PC-3 (cell line): ENCODE measurements at places on chromosomes 16 and 17. TPM values are rescaled to one million over a fixed set of nuclear protein-coding genes. Genes with fewer than 3 reads are reported as not detected.

The KPNA2 gene
- total RNA-seq, result 223 and 288 TPM in 2 replicates

DNA sequence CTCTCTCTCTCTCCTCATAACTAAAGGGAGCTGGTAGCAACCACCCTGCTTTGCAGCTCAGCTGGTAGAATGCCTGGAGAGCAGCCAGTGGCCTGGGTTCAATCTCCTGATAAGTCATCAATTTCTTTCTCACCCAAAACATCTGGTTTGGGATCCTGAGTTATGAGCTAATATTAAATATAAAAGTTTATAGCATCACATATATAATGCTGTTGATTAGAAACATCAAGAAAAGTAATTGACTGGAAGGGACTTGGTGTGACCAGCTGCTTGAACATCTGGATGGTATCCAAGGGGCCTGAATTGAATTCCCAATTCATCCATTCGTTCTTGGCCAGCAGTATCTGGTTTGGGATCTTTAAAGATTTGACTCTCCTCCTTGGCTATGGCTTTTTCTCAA lies 12.2 kb upstream of the ELAC2 start:
- no peak overlapping the region for H3K4me3 ChIP-seq
- H3K27me3 ChIP-seq, result peaks cover 8% of the 10 kb centered on the region; the same call in 1 of the 2 replicates
- DNase-seq, result no peak
- H3K36me3 ChIP-seq, result no peaks in the 10 kb centered on the region

- no peak overlapping the region for H3K4me3 ChIP-seq
- peaks cover 22% of the 10 kb centered on the region for H3K27me3 ChIP-seq
- no peak for DNase-seq
Observed at GRCh38 chr17:74332763-74333283, 6.8 kb downstream of the KIF19 start.

DNA sequence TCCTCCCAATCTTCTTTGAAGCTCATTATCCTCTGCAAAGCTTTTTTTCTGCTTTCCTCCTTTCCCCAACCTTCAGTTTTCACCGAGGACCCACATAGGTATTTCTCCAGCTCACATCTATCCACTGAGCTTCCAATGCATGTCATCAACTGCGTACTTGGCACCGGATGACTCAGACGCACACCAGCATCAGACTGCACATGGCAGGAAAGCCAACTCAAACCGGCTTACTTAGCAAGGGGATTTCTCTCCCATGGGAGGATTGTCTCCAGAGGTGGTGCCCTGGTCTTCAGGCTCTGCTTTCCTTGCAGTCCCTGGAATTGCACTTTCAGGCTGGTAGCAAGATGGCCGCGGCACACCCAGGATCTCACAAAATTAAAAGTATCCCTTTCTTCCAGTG lies 1.7 kb upstream of the AKTIP start:
- peaks cover 22% of the 10 kb centered on the region for H3K4me1 ChIP-seq
- no peak overlapping the region for H3K27ac ChIP-seq
- DNase-seq, result no peak
- H3K4me3 ChIP-seq, result no peak overlapping the region
- H3K27me3 ChIP-seq, result no peaks in the 10 kb centered on the region

GRCh38 chr16:85195900-85196772 lies 83.9 kb upstream of the CIBAR2 start:
- H3K36me3 ChIP-seq, result no peaks in the 10 kb centered on the region
- DNase-seq, result no peak
- H3K27ac ChIP-seq, result no peak overlapping the region
- no peak overlapping the region for H3K4me3 ChIP-seq

The MYO1C gene
- total RNA-seq, result 76.4 and 90.7 TPM in 2 replicates

DNA sequence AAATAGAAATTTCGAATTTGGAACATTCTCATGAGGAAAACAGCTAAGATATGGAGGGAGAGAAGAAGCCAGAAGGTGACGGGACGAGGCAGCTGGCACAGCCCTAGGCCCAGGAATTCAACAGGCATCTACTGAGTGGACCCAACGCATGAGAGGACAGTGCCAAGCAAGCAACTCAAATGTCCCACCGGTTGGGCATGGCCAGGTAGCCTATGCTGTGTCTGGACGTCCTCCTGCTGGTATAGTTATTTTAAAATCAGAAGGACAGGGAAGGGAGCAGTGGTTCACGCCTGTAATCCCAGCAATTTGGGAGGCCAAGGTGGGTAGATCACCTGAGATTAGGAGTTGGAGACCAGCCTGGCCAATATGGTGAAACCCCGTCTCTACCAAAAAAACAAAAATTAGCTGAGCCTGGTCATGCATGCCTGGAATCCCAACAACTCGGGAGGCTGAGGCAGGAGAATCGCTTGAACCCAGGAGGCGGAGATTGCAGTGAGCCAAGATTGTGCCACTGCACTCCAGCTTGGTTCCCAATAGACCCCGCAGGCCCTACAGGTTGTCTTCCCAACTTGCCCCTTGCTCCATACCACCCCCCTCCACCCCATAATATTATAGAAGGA lies 2.0 kb downstream of the GH1 start:
- peaks cover 14% of the 10 kb centered on the region; the same call in 1 of the 2 replicates for H3K27me3 ChIP-seq
- H3K4me1 ChIP-seq, result no peaks in the 10 kb centered on the region
- DNase-seq, result no peak
- H3K4me3 ChIP-seq, result no peak overlapping the region

DNA sequence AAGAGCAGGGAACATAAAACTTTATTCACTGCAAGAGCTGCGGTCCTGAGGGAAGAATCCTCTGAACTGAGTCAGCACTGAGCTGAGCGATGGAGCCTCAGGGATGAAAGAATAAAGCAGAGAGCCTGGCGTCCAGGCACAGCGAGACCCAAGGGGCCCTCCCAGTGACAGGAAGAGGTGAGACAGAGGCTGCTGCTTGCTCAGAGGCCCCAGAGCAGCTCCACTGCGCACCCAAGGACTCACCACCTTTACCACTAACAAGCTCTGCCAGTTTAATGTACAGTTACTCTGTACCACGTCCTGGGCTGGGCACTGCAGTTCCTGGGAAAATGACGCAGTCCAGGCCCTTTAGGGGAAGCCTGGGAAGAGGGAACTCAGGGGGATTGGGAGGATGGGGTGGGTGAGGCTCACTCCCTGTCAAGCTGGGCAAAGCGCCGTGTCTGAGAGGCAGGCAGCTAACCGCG lies 5.6 kb downstream of the GFAP start:
- H3K27ac ChIP-seq, result peak overlapping the region; percentile 71
- H3K4me1 ChIP-seq, result peaks cover 38% of the 10 kb centered on the region
- no peak overlapping the region; the same call in 1 of the 2 replicates for H3K4me3 ChIP-seq
- DNase-seq, result peak; percentile 88
- no peaks in the 10 kb centered on the region for H3K27me3 ChIP-seq

DNA sequence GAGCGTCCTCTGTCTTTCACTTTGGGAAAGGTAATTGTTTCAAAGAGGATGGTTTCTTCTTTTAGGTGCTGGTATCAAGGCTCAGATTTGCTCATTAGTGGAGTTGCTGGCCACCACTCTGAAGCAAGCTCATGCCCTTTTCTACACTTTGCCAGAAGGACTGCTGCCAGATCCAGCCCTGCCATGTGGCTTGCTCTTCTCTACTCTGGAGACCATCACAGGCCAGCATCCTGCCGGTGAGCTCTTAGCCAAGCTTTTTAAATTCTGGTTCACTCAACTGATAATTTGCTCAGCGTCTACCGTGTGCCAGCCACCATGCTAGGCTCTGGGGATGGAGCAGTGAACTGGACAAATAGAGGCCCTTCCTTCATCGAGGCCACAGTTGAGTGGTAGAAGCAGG lies 4.3 kb downstream of the COG1 start:
- no peak overlapping the region for H3K4me3 ChIP-seq
- H3K36me3 ChIP-seq, result peaks cover 50% of the 10 kb centered on the region
- H3K4me1 ChIP-seq, result peaks cover 9% of the 10 kb centered on the region
- no peaks in the 10 kb centered on the region for H3K27me3 ChIP-seq
- H3K27ac ChIP-seq, result no peak overlapping the region

The KCNG4 gene
- total RNA-seq, result 0.04 TPM in 1 of 2 replicates, not detected in the other

The AURKB gene
- total RNA-seq, result 72.3 and 82.9 TPM in 2 replicates

GRCh38 chr17:32805029-32805976 lies 71.6 kb downstream of the MYO1D start:
- no peaks in the 10 kb centered on the region for H3K36me3 ChIP-seq
- H3K27me3 ChIP-seq, result no peaks in the 10 kb centered on the region
- no peak overlapping the region for H3K4me3 ChIP-seq
- H3K27ac ChIP-seq, result peak overlapping the region; percentile 73

GRCh38 chr17:16935241-16935663 lies 36.7 kb downstream of the TNFRSF13B start:
- H3K27me3 ChIP-seq, result no peaks in the 10 kb centered on the region
- no peaks in the 10 kb centered on the region for H3K36me3 ChIP-seq
- H3K27ac ChIP-seq, result no peak overlapping the region
- no peak for DNase-seq

GRCh38 chr17:65529040-65529633 lies 32.3 kb downstream of the AXIN2 start:
- H3K27me3 ChIP-seq, result no peaks in the 10 kb centered on the region
- no peak for DNase-seq
- H3K4me3 ChIP-seq, result no peak overlapping the region
- H3K4me1 ChIP-seq, result 0 out of 2 replicates have a peak, but pooled peaks cover 4% of the 10 kb centered on the region
- H3K27ac ChIP-seq, result no peak overlapping the region
- H3K36me3 ChIP-seq, result no peaks in the 10 kb centered on the region

GRCh38 chr17:8016632-8017424 lies 14.4 kb downstream of the GUCY2D start:
- H3K27me3 ChIP-seq, result no peaks in the 10 kb centered on the region
- peak overlapping the region; percentile 63 for H3K4me3 ChIP-seq
- no peaks in the 10 kb centered on the region for H3K36me3 ChIP-seq

GRCh38 chr16:14198572-14198971 lies 127.5 kb downstream of the MRTFB start:
- H3K4me1 ChIP-seq, result peaks cover 11% of the 10 kb centered on the region
- no peaks in the 10 kb centered on the region for H3K27me3 ChIP-seq
- H3K36me3 ChIP-seq, result no peaks in the 10 kb centered on the region
- no peak overlapping the region for H3K4me3 ChIP-seq
- DNase-seq, result no peak
- no peak overlapping the region for H3K27ac ChIP-seq

DNA sequence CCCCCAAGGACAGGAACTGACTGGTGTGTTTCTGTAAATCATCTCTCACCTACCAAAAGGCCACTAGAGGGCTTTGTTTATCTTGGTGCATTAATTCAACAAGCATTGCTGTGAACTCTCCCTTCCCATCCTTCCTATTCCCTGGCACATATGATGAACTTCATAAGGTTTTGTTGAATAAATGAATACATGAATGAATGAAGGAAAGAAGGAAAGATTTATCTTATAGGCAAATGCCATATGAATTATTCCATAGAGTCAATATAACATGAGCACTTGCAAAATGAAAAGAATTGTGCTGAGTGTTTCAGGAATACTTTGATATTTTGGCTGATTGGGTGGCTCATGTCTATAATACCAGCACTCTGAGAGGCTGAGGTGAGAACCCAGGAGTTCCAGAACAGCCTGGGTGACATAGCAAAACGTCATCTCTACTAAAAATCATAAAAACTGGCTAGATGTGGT lies 4.3 kb downstream of the SPDYE4 start:
- H3K36me3 ChIP-seq, result no peaks in the 10 kb centered on the region
- no peaks in the 10 kb centered on the region for H3K4me1 ChIP-seq
- peaks cover 25% of the 10 kb centered on the region for H3K27me3 ChIP-seq
- no peak overlapping the region for H3K27ac ChIP-seq

DNA sequence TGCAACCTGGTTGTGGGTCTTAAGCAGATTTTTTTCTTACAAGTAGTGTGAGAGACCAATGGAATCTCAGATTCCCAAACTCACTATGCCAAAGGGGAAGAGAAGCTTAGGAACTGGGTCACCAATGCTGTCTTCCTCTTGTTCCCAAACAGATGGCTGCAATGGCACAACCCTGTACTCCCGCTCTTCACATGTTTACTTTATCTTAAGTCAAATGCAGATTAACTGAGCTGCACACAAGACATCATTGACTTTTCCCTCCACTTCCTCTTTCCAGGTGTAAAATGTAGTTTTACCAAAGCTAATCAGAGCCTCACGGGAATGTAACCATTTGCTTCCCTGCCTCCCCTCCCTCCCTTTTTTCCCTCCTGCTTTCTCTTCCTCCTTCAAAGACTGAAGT lies 14.4 kb upstream of the CD300E start:
- DNase-seq, result no peak
- no peaks in the 10 kb centered on the region for H3K4me1 ChIP-seq
- peaks cover 92% of the 10 kb centered on the region for H3K27me3 ChIP-seq
- H3K36me3 ChIP-seq, result no peaks in the 10 kb centered on the region

The TAF15 gene
- total RNA-seq, result 32.4 and 48.1 TPM in 2 replicates

GRCh38 chr17:78990349-78991016 lies 10.8 kb upstream of the LGALS3BP start:
- no peak overlapping the region for H3K27ac ChIP-seq
- DNase-seq, result no peak
- peaks cover 33% of the 10 kb centered on the region for H3K4me1 ChIP-seq
- H3K36me3 ChIP-seq, result peaks cover 49% of the 10 kb centered on the region
- H3K4me3 ChIP-seq, result no peak overlapping the region

DNA sequence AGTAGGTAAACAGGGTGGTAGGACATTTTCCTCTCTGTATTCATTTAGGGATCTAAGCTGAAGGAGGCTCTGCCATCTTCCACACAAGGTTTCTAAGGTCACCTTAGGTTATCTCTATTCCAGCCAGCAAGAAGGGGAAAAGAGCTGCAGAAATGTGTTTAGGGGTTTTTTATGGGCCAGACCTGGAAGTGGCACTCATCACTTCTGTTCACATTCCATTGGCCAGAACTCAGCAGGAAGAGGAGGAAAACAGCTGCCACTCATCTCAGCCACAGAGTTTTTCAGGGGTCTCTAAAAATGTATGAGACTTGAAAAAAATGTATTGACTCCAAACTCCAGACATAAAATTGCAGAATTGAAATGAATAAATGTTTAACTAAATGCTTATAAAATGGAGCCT lies 65.8 kb downstream of the FTO start:
- no peaks in the 10 kb centered on the region for H3K36me3 ChIP-seq
- no peak for DNase-seq
- peak overlapping the region; percentile 82 for H3K27ac ChIP-seq
- no peaks in the 10 kb centered on the region for H3K27me3 ChIP-seq

The SOX15 gene
- total RNA-seq, result 6.3 and 7.0 TPM in 2 replicates

DNA sequence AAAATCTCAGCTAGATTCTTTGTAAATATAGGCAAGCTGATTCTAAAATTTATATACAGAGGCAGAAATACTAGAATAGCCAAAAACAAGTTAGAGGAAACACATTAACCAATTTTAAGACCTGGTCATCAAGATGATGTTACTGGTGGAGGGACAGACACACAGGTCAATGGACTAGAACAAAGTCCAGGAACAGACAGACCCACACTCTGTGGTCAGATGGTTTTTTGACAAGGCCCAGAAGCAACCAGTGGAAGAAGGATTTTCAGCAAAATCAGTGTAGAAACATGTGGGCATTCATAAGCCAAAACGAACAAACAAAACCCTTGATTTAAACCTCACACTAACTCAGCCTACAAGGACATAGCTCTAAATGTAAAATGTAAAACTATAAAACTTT lies 99.7 kb upstream of the METRNL start:
- no peaks in the 10 kb centered on the region for H3K4me1 ChIP-seq
- H3K27ac ChIP-seq, result no peak overlapping the region
- no peak for DNase-seq
